ENCODE measurements at places on chromosomes 16 and 17.

DNA sequence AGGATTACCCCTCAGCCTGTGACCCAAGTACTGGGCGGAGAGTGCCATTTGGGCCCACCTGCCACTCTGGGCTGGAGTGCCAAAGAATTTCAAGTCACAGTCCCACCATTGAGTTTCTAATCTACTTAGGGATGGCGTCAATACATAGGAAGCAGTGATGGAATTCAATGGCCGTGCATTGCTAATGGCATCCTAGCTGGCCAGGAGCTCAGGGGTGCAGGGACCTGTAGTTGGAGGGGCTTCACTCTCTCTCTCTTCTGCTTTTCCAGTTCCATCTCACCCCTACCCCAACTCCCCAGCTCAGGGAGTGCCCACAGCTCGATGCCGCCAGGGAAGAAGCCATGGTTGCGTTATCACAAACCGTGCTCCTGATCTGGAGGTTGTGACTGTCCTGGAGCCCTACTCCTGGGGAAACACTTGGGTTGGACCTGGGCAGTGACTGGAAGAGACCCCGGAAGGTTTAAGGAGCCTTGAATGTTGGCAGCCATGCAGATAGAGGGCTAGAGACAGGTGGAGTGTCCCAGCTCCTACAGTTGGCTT lies 2.4 kb downstream of the MMP15 start:
- DNase-seq: no peak

- no peak for DNase-seq
These were observed 5.3 kb upstream of the CRK start for GRCh38 chr17:1461198-1461944.

GRCh38 chr16:63774302-63774701 lies 1347.6 kb downstream of the CDH11 start:
- DNase-seq: no peak

DNA sequence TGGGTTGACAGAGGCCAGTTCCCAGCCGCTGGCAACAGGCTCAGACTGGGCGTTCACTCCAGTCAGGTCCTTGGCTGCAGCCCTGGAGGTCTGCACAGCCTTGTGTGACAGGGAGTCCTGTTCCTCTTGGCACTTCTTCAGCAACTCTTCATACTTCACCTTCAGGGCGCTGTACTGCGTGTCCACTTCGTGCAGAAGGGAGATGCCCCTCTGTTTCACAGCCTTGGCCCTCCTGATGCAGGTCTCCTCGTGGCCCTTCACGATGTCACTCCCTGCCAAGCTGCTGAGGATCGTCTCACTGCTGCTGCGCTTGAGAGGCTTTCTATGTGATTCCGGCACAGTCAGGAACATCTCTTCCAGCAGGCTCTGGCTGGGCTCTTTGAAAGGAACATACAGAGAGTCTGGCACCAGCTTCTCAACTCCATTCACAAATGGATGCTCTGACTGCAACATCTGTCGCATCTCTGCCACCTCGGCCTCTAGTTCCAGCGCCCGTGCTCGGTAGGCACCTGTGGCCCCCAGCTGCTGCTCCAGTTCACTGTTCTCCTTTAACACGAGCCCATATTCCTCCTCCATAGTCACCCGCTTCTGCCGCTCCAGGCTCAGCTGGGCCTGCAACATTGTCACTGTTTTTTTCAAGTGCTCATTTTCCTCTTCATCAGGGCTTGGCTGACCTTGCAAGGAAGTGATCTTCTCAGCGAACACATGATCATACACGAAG lies 27.2 kb downstream of the CDR2 start:
- DNase-seq: no peak

- no peak for DNase-seq
These were observed 54.6 kb downstream of the PLD6 start for GRCh38 chr17:17151541-17151940.

DNA sequence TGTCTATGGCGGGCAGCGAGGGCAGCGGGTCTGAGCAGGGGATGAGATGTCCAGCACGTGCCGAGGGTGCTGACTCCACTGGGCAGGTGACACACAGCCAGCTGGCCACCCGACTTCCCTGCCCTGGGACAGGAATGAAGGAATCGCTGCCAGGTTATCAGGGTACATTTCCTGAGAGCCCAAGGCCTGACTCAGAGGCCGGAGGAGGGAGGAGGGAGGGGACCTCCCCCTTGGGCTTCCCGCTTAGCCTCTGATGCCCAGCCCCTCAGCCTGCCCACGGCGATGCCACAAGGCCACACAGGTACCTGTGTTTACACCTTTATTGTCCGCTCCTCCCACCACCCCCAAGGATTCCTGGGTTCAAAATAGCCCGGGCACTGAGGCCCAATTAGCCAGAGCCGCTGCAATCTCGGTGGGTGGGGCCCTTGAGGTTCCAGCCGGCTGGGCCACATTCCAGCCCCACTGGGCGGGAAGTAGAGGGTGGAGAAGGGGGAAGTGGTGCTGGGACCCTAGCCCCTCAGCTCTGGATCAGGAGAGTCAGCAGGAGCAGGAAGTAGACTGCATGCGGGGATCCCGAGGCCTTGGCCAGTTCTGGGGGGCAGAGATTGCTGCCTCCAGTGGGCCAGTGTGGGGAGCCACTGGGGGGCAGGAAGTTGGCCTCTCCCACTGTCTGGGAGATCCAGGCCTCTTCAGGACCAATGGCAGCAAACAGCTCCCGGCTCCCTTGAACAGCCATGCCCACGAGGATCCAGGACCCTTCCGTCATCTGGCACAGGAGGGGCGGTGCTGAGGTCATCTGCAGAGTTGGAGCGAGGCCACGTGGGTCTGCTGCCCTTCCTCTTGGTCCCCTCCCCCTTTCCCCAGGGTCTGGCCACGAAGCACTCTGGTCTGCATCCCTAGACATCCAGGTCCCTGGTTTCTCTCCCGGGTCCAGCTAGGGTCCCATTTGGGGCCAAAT lies 3.4 kb upstream of the PRSS8 start:
- no peak for DNase-seq

GRCh38 chr17:45130681-45131615 lies 1.4 kb downstream of the PLCD3 start:
- no peak for DNase-seq

GRCh38 chr16:84884246-84884595 lies 64.4 kb downstream of the CRISPLD2 start:
- DNase-seq: no peak

GRCh38 chr17:36932383-36932693 lies 4.9 kb upstream of the LHX1 start:
- DNase-seq: no peak

DNA sequence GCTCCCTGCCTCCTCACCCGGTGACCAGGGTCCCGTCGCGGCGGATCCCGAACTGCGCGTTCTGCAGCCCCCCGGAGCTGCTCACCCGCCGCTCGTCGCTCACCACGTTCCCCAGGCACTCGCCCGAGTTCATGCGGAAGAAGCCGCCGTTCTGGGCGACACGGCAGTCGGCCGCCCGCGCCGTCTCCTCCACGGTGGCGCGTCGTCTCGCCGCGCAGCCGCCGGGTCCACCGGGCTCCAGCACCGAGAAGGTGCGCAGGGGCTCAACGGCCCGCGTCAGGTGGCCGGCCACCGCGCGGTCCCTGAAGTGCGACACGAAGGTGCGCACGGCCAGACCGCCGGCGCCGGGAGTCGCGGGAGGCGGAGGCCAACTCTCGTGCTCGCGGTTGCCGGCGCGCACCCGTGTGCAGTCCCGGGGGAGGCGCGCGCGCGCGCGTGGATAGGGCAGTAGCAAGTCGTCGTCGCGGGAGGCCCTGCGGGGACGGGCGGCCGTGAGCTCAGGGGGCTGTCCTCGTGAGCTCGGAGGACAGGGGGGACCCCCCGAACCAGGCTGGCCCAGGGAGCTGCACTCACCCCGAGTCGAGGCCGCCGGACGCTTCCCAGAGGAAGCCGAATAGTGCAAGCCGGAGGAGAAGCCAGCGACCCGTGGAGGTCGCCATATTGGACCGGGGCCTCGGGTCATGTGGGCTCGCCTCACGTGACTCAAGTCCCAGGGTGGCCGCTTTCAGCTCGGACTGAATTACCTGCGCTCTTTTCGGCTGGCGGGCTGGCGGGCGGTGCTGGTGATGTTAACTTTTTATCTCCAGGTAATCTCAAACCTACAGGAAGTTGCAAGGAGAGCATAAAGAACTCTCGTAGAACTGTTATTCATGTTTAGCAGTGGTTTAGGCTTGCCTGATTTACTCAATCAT lies at the start of gene NAGPA:
TSS of gene NAGPA (minus strand) at position 680 of the 911 bp plus-strand sequence. CDS start at position 659, 21 bp downstream.
- DNase-seq: peak; percentile 92

- no peak for DNase-seq
These were observed 313.0 kb upstream of the GOT2 start for GRCh38 chr16:59047114-59047513.

- DNase-seq: no peak
These were observed 15.6 kb upstream of the TMEM98 start for GRCh38 chr17:32912218-32912897.

DNA sequence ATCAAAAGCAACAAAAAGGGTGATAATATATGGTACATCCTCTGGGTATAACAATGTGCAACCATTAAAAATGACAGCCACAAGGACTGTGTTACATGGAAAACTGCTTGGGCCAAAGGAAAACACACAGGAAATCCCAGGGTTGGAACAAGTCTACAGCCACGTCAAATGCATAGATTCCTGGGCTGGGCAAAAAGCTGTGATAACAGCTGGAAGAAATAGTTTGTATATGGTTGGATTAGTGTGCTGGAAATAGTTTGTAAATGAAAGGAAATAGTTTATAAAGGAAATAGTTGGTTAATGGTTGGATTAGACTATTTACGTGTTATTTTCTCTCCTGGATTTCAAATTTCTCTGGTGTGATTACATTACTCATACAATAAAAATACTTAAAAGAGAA lies 2.6 kb downstream of the HSD17B2 start:
- DNase-seq: no peak

- no peak for DNase-seq
These were observed 312.5 kb upstream of the TNRC6C start for GRCh38 chr17:77646046-77646430.

GRCh38 chr16:78942625-78943245 lies 657.8 kb downstream of the MAF start:
- DNase-seq: no peak

DNA sequence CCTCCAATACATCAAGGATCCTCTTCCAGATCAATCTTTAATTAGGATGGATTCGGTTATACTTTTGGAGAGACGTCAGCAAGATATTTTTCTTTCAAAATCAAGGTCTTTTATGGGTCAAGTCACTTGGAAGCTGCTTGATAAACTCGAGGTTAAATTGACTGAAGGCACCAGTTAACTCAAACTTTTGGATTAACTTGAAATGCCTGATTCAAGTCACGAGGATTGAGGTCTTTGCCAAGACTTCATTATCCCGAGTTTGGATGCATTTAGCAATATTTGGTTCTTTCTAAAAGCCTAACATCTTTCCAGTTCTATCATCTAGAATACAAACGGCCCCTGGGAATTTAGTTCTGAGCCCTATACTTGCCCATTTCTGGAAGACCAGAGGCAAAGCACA lies 82.9 kb downstream of the MYH11 start:
- no peak for DNase-seq

DNA sequence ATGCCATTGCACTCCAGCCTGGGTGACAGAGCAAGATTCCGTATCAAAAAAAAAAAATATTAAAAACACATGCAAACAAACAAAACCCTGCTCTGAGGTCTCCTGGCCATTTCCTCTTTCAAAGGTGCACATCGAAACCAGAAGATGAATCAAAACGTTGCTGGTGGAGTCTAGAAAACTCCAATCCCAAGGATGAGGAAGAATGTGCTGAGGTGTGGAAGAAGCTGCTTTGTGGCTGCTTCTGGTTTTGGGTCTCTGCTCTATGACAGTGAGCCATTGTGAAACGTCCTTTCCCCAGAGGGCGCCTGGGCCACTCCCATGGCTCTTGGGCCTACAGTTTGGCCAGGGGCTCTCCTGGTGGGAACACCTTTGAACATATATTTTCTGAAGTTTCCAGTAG lies 112.6 kb downstream of the IRF8 start:
- no peak for DNase-seq

- DNase-seq: peak; percentile 81
These were observed 13.2 kb downstream of the IL4R start for GRCh38 chr16:27326738-27327585.

GRCh38 chr17:64063766-64064224 lies 43.4 kb upstream of the ICAM2 start:
- DNase-seq: no peak

DNA sequence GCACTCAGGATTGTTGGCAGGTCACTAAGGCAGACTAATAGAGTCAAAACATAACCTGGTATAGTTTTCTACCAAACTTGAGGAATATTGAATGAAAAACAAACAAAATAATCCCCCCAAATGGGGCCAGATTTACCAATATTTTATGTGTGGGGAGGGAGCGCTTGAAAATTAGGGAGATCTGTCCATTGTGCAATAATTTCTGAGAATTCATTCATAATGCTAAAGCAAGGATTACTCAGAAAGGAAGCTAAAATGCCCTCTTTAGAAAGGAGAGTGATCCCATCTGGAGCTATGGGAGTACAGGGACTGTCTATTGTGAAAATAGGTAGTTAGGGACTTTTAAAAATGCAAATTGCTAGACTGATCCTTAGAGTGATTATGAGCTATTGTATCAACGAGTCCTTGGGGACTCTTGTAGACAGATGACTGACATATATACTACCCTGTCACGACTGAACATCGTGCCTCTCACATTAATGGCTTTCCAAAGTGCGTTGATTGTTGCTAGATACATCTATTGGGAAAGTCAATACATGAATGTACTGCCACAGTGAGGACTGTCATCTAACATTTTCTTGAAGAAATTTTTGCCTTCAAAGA lies 193.6 kb downstream of the AATF start:
- DNase-seq: no peak
